ENCODE measurements at places on chromosomes 12 and 14.

DNA sequence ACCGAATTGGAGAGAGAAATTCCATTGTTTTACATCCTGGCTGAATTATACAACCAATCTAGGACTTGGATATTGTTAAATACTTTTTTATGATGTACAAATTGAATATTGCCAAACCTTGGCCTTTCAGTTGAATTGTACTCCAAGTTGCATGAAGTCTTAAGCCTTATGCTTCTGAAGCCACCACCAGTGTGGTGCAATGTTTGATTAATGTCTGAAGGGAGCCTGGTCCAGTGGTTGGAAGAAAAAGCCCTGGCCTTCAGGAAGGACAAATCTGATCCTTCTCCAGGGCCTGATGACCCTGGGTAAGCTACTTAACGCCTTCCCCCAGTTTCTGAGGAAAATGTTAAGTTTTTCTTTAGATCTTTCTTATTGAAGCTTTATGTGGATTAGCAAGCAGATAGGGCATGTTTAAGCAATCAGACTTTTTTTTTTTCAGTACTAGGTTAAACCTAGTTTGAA lies 72.0 kb downstream of the PAPOLA start:
- H3K36me3 ChIP-seq, result peaks cover 23% of the 10 kb centered on the region
- no peak overlapping the region for H3K4me3 ChIP-seq
- H3K27me3 ChIP-seq, result no peaks in the 10 kb centered on the region
- DNase-seq, result no peak
- peak overlapping the region; percentile 74 for H3K27ac ChIP-seq

GRCh38 chr12:132559652-132560363 lies 50.6 kb downstream of the LRCOL1 start:
- peaks cover 8% of the 10 kb centered on the region for H3K36me3 ChIP-seq
- no peak for DNase-seq
- no peak overlapping the region for H3K27ac ChIP-seq
- H3K27me3 ChIP-seq, result peaks cover 10% of the 10 kb centered on the region
- peaks cover 8% of the 10 kb centered on the region for H3K4me1 ChIP-seq

- H3K36me3 ChIP-seq, result peaks cover 10% of the 10 kb centered on the region
- H3K27ac ChIP-seq, result peak overlapping the region; percentile 87
- no peaks in the 10 kb centered on the region for H3K27me3 ChIP-seq
Observed at GRCh38 chr12:123150275-123150743, 581 bp downstream of the PITPNM2 start.

DNA sequence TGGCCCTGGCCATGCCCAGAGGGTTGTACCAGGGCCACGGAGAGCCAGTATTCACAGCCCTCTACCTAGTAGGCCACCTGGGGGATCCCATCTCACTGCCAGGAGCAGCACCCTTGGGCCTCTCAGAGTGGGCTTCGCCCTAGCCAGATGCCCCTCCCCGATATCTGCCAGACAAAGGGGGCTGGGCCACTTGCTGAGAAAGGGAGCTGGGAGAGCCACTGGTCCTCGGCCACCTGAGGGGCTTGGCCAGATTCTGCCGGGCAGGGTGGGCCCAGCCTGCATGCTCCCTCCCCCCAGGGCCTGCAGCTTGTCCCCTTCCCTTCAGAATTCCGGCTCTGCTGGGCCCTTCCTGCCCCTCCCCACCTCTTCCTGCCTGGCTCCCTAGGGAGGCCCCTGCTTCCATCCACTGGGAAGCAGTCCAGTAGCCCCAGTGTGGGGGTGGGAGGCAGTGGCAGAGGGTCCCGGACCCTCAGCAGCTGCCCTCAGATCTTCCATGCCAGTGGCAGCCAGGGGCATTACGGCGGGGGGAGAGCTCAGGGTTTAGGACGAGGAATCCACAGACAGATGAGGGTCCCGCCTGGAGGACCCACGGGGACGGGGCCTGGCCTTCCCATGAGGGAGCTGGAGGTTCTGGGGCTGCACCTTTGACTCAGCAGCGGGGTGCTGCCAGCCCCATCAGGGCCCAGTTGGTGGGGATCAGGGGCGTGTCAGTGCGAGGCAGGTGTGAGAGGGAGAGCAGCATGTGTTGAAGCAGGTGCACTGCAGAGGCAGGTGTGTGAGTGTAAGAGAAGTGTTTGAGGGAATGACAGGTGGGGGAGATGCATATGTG lies 2.4 kb downstream of the CRIP2 start:
- H3K36me3 ChIP-seq, result no peaks in the 10 kb centered on the region
- peak overlapping the region; percentile 82 for H3K27ac ChIP-seq
- peaks cover 50% of the 10 kb centered on the region for H3K4me1 ChIP-seq
- H3K27me3 ChIP-seq, result no peaks in the 10 kb centered on the region
- no peak for DNase-seq

DNA sequence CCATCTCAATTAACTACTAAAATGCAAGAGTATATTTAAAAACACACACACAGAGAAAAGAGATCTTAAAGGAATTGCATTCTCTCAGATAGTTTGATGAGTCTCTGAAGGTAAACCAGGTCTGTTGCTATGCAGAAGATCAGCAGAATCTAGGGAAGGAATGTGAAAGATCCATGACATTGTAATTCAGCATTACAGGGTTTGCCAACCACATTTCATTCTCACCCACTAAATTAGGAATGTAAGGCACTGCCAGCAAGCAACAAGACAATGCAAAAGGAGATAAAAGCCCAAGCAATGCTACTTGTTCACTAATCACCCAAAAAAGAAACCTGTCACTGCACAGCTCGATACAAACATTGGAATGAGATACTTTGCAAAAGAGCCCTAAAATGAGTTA lies 106.3 kb downstream of the LRIG3 start:
- no peak overlapping the region for H3K4me3 ChIP-seq
- no peaks in the 10 kb centered on the region for H3K4me1 ChIP-seq
- DNase-seq, result no peak
- no peaks in the 10 kb centered on the region for H3K27me3 ChIP-seq
- H3K27ac ChIP-seq, result no peak overlapping the region

DNA sequence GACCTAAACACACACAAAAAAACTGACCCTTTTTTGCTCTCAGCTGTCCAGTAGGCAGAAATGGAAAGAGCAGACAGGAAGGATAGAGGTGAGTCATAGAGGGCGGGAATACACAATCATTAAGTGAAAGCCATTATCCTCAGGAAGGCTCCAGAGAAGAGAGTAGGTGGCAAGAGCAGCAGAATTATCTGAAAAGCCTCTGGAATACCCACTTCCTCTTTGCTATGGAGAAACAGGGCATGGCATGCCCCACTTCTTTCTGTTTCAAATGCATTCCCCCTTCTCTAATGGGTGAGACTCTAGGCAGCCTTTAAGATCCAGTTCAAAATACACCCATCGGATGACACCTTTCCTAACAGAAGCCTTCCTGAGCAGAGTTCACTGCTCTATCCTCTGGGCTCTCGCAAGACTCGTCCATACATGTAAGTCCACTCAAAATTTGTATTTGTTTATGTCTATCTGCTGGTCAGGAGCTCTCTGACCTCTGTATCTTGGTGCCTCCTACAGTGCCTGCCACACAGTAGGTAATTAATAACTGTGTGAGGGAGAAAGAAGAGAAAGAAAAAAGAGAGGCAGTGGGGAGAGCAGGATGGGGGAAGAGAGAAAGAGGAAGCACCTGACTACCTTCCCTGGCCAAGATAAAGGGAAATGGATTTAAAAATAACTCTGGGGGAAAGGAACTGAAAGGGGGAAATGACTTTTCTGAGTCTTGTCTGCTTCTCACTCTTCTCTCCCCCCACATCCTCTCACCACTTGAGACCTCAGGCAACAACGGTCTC lies 8.5 kb downstream of the KLHL33 start:
- H3K4me1 ChIP-seq, result peaks cover 50% of the 10 kb centered on the region
- no peak for DNase-seq

DNA sequence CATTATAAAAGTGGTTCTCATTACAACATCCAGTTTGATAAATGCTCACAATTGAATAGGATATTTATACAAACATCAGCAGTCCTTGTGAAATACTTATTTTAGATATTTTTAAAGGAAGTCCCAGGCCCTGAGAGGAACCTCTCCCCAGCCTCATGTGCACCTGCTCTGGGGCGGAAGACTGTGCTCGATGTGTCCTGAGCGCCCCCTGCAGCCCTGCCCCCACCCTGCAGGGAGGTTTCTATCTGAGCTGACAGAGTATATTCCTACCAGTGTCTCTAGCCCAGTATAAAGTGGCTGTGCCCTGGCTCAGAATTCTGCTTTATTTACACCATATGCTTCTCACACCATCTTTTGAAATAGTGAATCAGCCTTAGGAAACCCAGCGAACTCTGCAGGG lies 1349.1 kb downstream of the TMEM121 start:
- H3K27ac ChIP-seq, result no peak overlapping the region
- H3K4me1 ChIP-seq, result peaks cover 11% of the 10 kb centered on the region
- H3K4me3 ChIP-seq, result no peak overlapping the region
- H3K27me3 ChIP-seq, result peaks cover 50% of the 10 kb centered on the region

DNA sequence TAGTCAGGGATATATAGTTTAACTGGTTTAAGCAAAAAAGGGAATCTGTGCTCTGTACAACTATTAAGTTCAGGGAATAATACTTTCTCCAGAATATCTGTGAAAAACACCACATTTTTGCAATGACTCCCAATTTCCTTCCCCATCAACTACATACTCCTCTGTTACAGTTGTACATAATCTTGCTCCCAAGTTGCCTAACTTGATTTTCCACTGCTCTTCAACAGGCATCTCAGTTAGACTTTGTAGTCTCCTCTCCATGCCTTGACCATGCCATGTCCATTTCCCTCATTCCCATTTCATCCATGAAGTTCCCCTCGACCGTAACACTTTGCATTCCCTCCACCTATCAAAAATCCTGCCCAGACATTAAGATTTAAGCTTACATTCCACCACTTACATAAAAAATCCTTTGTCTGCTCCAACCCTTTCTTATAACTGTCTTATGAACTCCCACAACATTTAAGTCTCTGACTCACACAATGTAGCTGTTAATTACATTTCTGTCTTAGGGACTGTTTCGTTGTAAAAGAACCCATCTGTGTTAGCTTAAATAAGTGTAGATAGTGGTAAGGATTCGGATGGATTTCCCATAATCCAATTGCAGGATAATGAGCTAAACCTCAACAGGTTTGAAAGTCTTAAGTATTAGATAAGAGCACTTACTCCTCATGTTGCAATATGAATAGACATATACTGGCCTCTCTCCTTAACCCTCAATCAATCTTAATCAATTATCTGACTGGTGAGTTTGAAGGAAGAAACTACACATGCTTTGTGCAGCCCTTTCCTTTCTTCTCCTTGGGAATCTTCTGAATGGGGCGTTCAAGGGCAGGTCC lies 156.5 kb downstream of the PAWR start:
- DNase-seq, result no peak
- H3K4me1 ChIP-seq, result no peaks in the 10 kb centered on the region

DNA sequence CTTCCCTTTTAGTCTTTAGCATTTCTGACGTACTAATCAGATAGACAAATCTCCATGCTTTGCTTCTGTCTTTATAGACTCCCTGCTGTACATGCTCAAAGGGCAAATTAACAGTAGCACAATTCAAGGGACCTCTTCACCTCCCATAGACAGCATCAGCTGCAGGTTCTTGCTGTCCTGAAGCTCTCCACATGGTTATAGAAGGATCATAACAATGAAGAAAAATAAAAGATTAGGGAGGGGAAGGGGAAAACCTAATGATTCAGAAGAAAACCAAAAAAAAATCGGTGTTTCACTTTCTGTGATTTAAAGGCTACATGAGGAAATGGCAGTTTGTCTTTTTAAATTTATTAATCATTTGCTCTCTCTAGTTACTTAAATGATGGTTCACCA lies 155.5 kb downstream of the PTCSC3 start:
- H3K27me3 ChIP-seq, result no peaks in the 10 kb centered on the region
- no peak overlapping the region for H3K27ac ChIP-seq
- H3K4me3 ChIP-seq, result no peak overlapping the region

- H3K36me3 ChIP-seq, result no peaks in the 10 kb centered on the region
- no peak for DNase-seq
- no peaks in the 10 kb centered on the region for H3K4me1 ChIP-seq
- no peak overlapping the region for H3K4me3 ChIP-seq
- H3K27me3 ChIP-seq, result no peaks in the 10 kb centered on the region
- H3K27ac ChIP-seq, result no peak overlapping the region
Observed at GRCh38 chr14:67859169-67859749, 39.7 kb downstream of the RAD51B start.
